ENCODE measurements at places on chromosomes 1 and 21.

DNA sequence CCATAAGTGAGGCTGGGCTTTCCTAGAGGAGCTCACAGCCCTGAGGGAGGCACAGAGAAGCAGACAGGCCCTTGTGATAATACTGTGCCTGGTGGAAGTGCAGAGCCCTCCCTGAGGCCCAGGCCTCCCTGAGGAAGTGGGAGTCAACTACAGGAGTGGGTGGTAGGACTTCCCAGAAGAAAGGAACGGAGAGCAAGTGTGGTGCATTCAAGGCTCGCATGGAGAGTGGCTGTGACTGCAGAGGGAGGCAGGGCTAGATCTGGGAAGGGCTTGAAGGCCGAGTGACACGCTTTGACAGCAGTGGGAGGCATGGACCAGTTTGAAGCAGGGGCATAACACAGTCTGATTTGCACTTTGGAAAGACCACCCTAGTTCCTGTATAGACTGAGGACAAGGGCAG lies 37.3 kb downstream of the AZIN2 start:
- no peak for DNase-seq

DNA sequence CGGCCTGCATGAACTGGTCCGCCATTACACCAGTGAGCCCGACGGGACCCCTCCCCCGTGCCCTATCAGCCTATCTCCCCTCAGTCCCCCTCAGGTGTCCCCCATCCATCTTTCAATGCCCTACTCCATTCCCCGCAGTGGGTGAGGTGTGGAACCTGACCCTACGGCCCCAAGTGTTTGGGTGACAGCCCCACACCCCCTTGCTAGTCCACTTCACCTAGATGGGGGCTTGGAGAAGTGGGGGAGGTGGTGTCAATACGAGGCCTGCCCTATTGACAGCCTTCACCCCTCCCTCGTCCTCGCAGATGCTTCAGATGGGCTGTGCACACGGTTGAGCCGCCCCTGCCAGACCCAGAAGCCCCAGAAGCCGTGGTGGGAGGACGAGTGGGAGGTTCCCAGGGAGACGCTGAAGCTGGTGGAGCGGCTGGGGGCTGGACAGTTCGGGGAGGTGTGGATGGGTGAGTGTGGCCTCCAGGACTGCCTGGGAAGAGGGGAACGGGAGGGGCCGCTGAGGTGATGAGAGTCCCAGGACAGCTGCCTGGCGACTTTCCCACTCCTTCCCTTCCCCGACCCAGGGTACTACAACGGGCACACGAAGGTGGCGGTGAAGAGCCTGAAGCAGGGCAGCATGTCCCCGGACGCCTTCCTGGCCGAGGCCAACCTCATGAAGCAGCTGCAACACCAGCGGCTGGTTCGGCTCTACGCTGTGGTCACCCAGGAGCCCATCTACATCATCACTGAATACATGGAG lies 15.7 kb upstream of the HDAC1 start:
- no peak for DNase-seq

- no peak for DNase-seq
These were observed 16.5 kb downstream of the TLCD4 start for GRCh38 chr1:95133687-95134086.

DNA sequence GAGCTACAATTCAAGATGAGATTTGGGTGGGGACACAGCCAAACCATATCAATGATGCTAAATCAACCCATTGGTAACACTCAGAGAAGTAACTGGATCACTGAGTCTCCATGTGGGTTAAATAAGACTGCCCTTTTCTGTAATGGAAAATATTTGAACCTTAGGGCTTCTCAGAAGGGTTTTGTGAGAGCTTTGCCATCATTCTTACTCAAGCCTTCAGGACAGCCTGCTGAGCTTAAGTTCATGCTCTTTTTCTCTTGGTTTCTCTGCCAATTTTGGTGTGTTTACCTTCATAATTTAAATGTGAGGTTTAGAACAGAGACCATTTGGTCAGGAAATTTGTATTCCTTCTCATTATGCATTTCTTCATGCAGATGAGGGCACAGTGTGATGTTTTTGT lies 74.7 kb downstream of the DISC1 start:
- no peak for DNase-seq

DNA sequence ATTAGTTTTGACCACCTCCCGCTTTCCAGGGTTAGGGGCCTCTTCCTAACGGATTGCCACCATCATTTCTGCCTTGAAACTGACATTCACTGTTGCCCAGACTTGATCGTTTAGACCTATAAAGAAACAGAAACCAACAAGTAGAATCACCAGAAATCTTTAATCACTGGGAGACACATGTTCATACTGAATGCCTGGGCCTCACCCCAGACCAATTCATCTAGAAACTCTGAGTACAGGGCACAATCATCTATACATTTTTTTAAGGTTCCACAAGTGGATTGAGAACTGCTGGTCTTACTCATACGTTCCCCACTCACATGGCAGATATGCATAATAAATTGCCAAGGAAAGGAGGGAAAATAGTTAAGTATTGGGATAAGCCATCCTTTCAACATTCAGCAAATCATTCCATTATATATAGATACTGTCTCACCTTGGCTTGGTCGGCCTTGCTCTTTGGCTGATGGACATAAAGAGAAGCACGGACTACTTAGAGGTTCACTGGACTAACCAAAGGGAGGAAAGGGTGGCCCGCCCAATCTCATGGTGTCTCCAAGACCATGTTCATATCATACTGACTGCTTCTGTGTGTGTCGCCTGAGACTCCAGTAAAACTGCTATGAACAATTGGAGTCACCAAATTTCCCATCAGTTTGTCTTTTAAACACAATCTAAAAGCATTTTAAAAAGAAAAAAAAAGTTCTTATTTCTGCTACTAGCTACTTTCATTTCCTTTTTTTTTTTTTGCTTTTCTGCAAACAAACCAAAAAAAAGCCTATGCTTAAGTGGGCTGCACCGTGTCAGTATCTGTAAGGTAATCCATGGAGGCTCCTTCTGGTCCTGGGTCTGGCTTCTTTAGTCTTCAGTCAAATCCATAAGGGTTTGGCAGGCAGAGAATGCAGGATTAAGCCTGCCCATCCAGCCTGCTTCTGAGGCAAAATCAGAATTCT lies 9.4 kb upstream of the TARBP1 start:
- DNase-seq: no peak

DNA sequence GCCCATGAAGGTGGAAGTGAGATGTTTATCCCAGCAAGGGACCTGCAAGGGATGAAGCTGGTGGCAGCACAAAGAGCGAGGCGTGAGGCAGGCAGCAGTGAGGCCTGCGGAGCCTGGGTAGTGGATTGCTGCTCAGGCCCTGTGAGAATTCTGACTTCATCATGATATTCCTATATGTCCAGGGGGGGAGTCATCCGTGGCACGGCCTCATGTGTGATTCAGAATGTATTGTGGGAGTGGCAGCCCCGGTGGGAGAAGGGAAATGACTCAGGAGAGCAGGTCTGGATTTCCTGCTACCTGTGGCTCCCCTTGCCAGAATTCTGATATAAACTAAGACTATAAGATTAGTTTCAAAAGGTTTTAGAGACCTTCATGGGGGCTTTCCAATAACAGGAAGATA lies 240.9 kb downstream of the CAMTA1 start:
- DNase-seq: no peak

Data from NCI-H524 treated with DMSO at 0.1 percent for 48 hours (cell line).